ENCODE measurements at places on chromosomes 1 and 21. TPM values are rescaled to one million over a fixed set of nuclear protein-coding genes. Genes with fewer than 3 reads are reported as not detected.
A peak's percentile ranks its signal among the peaks of the same experiment; 100 is the strongest.

DNA sequence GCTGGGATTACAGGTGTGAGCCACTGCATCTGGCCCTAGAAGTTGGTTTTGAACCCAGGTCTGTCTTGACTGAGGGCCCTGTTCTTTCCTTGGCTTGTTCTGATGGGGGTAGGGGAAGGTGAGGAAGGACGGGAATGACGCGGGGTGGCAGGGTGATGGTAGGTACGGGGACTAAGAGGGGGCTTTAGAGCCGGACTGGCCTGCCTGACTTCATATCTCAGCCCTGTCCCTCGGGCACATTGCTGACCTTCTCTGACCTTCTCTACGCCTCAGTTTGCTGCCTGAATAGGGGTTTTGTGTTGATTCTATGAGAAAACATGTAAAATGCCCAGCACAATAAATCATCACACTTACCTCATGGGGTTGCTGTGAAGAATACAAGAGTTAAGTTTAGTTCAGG lies 6.7 kb downstream of the RNF186 start:
- no peaks in the 10 kb centered on the region for H3K4me1 ChIP-seq
- DNase-seq = no peak
- no peaks in the 10 kb centered on the region for H3K27me3 ChIP-seq

- no peaks in the 10 kb centered on the region for H3K4me1 ChIP-seq
- no peaks in the 10 kb centered on the region for H3K36me3 ChIP-seq
- DNase-seq = no peak
- no peaks in the 10 kb centered on the region for H3K27me3 ChIP-seq
- no peak overlapping the region for H3K4me3 ChIP-seq
Measured at GRCh38 chr1:57494530-57495079, 70.7 kb upstream of the DAB1 start.

- H3K4me3 ChIP-seq = no peak overlapping the region
- no peaks in the 10 kb centered on the region for H3K36me3 ChIP-seq
- H3K27me3 ChIP-seq = no peaks in the 10 kb centered on the region
- DNase-seq = no peak
- H3K27ac ChIP-seq = no peak overlapping the region
Measured at GRCh38 chr1:203402629-203403337, 51.9 kb upstream of the FMOD start.

GRCh38 chr1:52636721-52637695 lies 4.0 kb downstream of the SHISAL2A start:
- H3K36me3 ChIP-seq = no peaks in the 10 kb centered on the region
- no peak for DNase-seq
- no peak overlapping the region for H3K27ac ChIP-seq
- H3K4me3 ChIP-seq = no peak overlapping the region
- peaks cover 6% of the 10 kb centered on the region for H3K27me3 ChIP-seq
- H3K4me1 ChIP-seq = no peaks in the 10 kb centered on the region

GRCh38 chr1:235317168-235317567 lies 10.8 kb downstream of the ARID4B start:
- H3K27ac ChIP-seq = no peak overlapping the region
- DNase-seq = no peak
- H3K36me3 ChIP-seq = peaks cover 2% of the 10 kb centered on the region
- no peaks in the 10 kb centered on the region for H3K27me3 ChIP-seq

- H3K36me3 ChIP-seq = peaks cover 2% of the 10 kb centered on the region
- no peaks in the 10 kb centered on the region for H3K27me3 ChIP-seq
- no peak overlapping the region for H3K4me3 ChIP-seq
- no peak overlapping the region for H3K27ac ChIP-seq
- no peaks in the 10 kb centered on the region for H3K4me1 ChIP-seq
Measured at GRCh38 chr1:78668427-78668826, 18.8 kb downstream of the IFI44 start.

GRCh38 chr1:162710780-162711465 lies 78.7 kb downstream of the DDR2 start:
- H3K27ac ChIP-seq = peak overlapping the region; percentile 47
- peaks cover 4% of the 10 kb centered on the region for H3K36me3 ChIP-seq
- no peak overlapping the region for H3K4me3 ChIP-seq
- H3K4me1 ChIP-seq = peaks cover 31% of the 10 kb centered on the region

GRCh38 chr1:13779930-13780329 lies 79.9 kb downstream of the PRDM2 start:
- H3K27ac ChIP-seq = no peak overlapping the region
- H3K4me1 ChIP-seq = peaks cover 2% of the 10 kb centered on the region
- H3K27me3 ChIP-seq = no peaks in the 10 kb centered on the region
- no peak for DNase-seq
- no peak overlapping the region for H3K4me3 ChIP-seq
- peaks cover 75% of the 10 kb centered on the region for H3K36me3 ChIP-seq

SPATC1L gene
- 8.3 TPM for polyA plus RNA-seq

CFAP57 gene
- 0.36 TPM for polyA plus RNA-seq

ADGRL2 gene
- polyA plus RNA-seq = 52.4 TPM

ADGRB2 gene
- polyA plus RNA-seq = 13.0 TPM

All from SK-N-SH (cell line).